Stimulated activated CD8-positive, alpha-beta memory T cell treated with anti-CD3 and anti-CD28 coated beads, Interleukin-4, amount 100 ng/mL, for 4 hours (primary cell): ENCODE measurements at places on chromosomes 2 and 18.

GRCh38 chr18:75157851-75158250, 51.1 kb downstream of the PTGR3 start:
- no peak for DNase-seq

DNA sequence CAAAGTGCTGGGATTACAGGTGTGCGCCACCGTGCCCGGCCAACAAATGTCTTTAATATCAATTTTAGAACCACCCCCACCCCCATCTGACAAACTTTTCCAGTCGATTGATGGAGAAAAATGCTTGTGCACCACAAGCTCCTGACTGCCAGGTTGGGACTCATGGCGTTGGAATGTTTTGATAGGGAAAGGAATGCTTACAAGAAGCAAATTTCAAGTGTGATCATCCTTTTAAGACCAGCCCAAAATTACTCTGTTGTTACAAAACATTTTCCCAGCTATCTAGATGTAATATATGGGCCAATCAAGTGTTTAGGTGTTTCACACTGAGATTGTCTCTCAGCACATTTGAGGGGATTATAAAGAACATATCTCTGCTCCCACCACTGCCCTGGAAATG, 45.2 kb downstream of the UBXN4 start:
- no peak for DNase-seq

DNA sequence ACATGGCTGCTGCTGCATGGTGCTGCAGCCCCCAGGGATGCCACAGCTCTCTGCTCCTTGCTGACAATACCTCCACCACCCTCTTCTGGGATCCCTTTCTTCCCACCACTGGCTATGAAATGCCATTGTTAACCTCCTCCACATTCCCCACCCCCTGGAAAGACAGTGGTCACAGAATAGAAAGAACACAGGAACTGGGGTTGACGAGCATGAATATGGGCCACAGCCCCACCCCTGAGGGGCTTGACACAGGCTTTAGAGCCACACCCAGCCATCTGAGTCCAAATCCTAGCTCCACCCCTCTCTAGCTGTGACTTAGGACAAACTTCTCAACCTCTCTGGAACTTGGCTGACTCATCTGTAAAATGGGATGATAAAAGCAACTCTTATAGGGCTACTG, 47.3 kb downstream of the TMEM163 start:
- DNase-seq = no peak

DNA sequence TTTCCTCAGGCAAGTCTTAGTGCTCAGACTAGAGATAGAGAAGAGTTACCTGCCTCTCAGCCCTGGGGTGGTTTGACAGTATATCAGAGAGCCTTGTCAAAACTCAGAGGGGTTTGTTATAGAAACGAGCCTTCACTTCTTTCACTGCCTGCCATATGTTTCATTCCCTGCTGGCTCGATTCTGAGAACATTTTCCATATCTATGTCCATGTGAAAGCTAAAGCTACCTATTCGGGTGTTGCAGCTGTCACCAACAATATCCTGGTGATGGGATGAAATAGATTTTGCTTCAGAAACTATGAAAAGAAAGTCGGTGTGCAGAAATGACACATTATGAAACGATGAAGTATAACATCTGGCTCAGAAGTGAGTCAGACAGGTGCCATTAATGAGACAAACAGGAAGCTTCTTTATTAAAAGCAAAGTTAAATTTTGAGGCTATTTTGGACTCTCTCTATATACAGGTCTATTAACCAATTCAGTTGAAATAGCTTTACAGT, 56.1 kb upstream of the TANK start:
- DNase-seq = no peak

DNA sequence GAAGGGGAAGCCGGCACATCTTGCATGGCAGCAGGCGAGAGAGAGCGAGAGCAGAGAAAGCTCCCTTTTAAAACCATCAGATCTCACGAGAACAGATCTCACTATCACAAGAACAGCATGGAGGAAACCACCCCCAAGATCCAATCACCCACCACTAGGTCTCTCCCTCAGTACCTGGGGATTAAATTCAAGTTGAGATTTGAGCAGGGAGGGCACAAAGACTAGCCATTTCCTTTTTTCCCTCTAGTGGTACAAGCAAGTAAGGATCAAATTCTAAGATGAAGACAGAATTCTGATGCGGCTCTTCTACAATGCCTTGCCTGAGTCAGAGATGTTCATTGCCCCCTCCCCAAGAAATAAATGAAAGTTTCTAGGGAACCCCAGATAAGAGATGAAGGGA, 45.6 kb upstream of the ANKRD44 start:
- DNase-seq = no peak

GRCh38 chr2:109064660-109065390, 64.2 kb upstream of the SH3RF3 start:
- DNase-seq = no peak

DNA sequence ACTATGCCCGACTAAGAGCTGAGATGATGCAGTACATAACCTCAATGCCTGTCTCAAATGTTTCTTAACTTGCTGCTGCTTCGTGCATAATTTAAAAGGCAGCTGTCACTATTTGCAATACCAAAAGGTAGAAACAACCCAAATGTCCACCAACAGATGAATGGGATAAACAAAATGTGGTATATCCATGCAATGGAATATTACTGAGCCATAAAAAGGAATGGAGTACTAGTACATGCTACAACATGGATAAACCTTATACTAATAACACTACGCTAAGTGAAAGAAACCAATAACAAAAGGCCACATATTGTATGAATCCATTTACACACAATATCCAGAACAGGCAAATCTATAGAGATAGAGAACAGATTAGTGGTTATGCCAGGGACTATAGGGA, 13.0 kb upstream of the DGKD start:
- DNase-seq = no peak

GRCh38 chr2:212494418-212495020, 44.1 kb downstream of the ERBB4 start:
- no peak for DNase-seq

DNA sequence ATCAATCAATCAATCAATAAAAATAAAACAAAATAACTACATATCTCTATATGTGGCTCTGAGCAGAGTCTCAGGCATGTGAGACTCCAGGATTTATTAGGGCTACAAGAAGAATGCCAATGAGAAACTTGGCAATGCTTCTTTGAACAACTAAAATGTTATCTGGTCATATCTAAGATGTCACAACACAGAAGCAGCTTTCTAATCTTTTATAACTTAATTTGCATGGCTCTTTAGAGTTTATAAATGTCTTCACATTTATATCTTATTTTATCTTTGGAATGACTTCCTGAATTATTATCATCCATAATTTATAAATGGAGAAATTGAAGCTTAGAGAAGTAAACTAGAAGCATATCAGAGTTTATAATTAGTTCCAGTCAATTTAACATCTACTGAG, 14.9 kb upstream of the MAP4K3 start:
- no peak for DNase-seq

- DNase-seq = no peak
These were observed 17.2 kb downstream of the SNORC start for GRCh38 chr2:232887171-232887850.

DNA sequence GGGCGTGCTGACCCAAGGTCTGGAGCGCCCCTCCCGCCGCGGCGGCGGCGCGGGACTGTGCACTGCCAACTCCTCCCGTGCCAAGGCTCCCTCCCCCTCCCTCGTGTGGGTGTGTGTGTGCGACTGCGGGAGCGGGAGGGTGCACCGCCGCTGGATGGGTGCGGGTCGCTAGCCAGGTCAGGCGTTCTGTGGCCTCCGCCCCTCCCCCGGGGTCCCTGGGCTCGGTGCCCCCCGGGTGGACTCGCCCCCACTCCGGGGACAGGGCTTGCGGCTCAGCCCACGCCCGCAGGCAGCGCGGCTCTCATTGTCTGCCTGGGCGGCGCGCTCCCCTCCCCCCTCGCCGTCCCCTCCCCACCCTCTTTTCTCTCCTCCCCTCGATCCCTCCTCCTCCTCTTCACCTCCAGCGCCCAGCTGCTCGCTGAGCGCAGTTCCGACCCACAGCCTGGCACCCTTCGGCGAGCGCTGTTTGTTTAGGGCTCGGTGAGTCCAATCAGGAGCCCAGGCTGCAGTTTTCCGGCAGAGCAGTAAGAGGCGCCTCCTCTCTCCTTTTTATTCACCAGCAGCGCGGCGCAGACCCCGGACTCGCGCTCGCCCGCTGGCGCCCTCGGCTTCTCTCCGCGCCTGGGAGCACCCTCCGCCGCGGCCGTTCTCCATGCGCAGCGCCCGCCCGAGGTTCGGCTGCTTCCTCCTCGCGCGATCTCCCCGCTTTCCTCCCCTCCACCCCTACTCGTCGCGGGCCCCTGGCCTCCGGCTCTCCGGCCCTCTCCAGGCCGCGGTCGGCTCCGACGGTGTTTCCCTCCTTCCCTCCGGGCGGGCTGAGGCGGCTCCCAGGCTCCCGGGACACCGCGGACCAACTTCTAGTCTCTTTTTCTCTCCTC, at the start of gene GATA6:
Gene GATA6, plus strand, starts transcription at position 579 of the 878 bp plus-strand sequence. CDS start 1,556 bp downstream, outside the sequence.
- DNase-seq = no peak

DNA sequence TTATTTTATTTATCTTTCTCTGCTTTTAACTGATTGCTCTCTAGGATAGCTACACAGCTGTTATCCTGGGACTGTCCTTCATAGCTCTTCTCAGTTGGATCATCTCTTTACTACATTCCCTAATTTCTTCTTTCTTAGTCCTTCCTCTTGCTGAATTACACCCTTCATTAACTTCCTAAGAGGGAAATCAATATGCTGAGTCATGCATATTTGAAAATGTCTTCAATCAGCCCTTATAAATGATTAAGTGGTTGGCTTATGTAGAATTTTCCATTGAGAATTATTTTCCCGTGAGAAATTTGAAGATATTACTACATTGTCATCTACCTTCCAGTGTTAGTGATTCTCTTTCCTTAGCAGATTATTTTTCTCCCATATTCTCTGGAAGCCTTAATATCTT, 214.2 kb downstream of the SOCS6 start:
- no peak for DNase-seq

DNA sequence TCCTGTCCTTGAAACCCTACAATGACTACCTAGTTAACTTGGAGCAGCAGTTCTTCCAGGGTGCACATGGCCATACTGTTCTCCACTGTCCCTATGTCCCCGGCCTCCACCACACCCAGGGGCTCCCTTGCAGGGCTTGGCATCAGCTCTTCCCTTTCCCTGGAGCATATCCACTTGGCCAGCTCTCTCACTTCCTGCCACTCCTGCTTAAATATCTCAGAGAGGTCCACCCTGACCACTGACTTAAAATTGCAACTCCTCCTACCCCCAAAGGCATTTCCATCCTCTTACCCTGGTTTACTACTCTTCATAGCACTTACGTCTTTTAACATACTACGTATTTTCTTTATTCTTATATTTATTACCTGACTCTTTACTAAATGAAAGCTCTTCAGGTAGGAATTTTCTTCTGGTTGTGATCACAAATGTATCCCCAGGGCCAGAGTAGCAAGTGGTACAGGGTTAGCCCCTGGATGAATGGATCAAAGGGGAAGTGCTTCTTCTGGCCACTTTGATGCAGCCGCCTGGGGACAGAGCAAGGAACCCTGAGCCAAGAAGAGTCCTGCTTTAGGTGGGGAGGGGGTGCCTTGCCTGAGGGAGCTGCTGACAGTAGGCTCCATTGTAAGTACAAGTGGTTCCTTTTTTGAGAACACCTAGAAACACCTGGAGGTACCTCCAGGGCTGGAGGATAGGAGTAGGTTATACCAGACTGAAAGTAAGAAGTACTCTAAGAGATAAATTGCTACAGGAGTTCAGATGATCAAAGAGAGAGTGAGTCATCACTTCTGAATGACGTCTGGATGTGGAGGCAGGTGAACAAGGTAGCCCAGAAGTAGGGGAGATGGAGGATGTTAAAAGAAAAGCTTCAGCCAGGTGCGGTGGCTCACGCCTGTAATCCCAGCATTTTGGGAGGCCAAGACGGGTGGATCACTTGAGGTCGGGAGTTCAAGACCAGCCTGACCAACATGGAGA, 82.2 kb downstream of the SOCS6 start:
- no peak for DNase-seq

GRCh38 chr18:77249569-77250500, at the start of gene GALR1:
TSS of gene GALR1 (plus strand) at chr18:77249848. CDS start at chr18:77250549, 701 bp downstream.
- no peak for DNase-seq

GRCh38 chr2:175008801-175009495, 3.8 kb upstream of the CHN1 start:
- no peak for DNase-seq

DNA sequence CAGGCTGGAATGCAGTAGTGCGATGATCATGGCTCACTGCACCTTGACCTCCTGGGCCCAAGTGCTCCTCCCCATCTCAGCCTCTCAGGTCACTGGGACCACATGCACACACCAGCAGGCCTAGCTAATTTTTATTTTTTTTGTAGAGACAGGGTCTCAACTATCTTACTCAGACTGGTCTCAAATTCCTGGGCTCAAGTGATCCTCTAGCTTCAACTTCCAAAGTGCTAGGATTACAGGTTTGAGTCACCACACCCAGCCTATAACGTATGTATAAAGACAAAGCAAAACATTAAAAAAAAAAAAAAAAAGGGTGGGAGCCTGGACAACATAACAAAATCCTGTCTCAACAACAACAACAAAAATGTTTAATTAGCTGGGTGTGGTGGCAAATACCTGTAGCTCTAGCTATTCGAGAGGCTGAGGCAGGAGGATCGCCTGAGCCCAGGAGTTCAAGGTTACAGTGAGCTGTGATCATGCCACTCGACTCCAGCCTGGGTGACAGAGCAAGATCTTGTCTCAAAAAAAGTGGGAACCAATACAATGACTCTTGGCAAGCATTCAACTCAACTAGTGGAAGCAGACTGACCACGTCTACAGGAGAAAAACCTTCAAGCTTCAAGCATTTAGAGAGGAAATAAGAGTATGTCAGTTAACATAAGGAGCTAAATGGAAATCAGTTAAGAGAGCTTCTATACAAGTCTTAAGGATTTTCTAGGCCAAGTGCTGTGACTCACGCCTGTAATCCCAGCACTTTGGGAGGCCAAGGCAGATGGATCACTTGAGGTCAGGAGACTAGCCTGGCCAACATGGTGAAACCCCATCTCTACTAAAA, 2.6 kb downstream of the GTF3C2 start:
- DNase-seq = no peak
